Lung (tissue), 17 donors: ENCODE measurements at places on chromosomes 2 and 18. TPM values are rescaled to one million over a fixed set of nuclear protein-coding genes. Genes with fewer than 3 reads are reported as not detected.

The GDF7 gene
- polyA plus RNA-seq = 0.26 TPM

The TNFRSF11A gene
- polyA plus RNA-seq = 1.0 TPM

The SLC9A4 gene
- polyA plus RNA-seq = 0.09 TPM

The SOS1 gene
- 3.9 TPM for polyA plus RNA-seq

The CYP27C1 gene
- polyA plus RNA-seq = 0.07 TPM

The GNAL gene
- polyA plus RNA-seq = 0.49 TPM

The GALNT13 gene
- 1.0 TPM for polyA plus RNA-seq

The SLC16A14 gene
- 0.85 TPM for polyA plus RNA-seq

The PID1 gene
- 18.7 TPM for polyA plus RNA-seq

The DUSP2 gene
- polyA plus RNA-seq = 3.5 TPM
